ENCODE measurements at places on chromosomes 5 and 9.
A peak's percentile ranks its signal among the peaks of the same experiment; 100 is the strongest.

DNA sequence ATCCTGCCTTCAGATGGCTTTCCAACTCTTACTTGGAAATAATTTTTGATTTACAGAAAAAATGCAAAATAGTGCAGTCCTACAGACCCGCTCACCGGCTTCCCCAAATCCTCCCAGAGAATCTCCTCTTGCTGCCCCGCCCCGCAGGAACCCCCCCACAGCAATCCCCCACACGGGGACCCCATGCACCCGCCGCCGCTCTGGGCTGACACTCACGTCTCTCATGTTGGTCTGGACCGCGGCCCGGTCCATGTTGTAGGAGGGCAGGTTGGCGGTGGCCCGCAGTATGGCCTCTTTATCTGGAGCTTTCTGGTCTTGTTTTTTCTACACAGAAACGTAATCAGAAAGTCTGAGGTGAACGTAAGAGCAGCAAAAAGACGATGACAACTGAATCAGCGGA, 13.6 kb downstream of the UBAC1 start:
- DNase-seq: no peak

DNA sequence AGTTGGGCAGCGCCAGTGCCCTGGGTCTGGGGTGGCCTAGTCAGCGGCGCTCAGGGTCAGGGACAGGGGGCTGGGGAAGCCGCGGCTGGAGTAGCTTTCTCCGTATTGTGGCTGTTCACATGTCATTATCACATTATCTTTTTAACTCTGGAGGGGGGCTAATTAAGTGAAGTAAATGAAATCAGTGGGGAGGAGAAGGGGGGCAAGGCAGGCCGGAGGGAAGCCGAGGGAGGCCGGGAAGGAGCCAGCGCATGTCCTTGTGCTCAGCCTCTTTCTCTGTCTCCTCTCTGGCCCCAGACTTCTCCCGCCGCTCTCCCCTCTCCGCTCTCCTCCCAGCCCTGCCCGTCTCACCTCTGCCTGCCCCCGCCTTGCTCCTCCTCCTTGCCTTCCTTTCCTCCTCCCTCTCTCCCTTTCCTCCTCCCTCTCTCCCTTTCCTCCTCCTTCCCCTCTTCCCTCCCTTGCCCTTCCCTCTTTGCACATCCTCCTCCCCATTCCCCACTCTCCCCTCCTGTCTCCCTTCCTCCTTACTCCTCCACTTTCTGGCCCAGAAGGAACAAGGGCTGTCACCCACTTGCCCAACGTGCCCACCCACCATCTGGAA, 38.7 kb downstream of the ASS1 start:
- DNase-seq: no peak

- DNase-seq: no peak
Measured at GRCh38 chr9:120933310-120934055, 6.9 kb upstream of the TRAF1 start.

GRCh38 chr9:133125941-133126696, 5.1 kb upstream of the RALGDS start:
- DNase-seq: peak; percentile 47

DNA sequence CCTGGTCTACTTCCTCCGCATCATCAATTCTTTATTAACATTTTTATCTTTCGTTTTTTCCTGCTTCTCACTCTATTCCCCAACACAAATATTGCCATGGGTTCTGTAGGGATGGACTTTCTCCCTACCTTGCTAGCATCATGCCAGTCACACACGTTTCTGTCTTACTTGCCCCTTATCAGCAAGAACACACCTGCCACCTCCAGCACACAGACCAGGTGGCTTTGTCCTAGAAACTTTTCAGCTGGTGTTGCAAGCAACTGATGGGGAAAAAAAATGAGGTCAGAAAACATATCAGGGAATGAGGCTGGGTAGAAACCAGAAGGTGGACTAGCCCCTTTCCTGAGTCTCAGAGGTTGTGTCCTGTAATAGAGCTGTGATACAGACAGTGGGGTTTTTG, 5.8 kb downstream of the SH3RF2 start:
- no peak for DNase-seq

DNA sequence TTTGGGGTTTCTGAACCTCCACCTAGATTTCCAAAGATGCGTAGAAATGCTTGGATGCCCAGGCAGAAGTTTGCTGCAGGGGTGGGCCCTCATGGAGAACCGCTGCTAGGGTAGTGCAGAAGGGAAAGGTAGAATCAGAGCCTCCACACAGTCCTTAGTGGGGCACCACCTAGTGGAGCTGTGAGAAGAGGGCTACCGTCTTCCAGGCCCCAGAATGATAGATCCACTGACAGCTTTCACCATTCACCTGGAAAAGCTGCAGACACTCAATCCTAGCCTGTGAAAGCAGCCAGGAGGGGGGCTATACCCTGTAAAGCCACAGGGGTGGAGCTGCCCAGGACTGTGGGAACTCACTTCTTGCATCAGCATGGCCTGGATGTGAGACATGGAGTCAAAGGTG, 13.3 kb upstream of the HSDL2 start:
- DNase-seq: no peak

GRCh38 chr9:129712634-129713401, 40.0 kb downstream of the PTGES start:
- no peak for DNase-seq

- DNase-seq: no peak
Measured at GRCh38 chr5:144427866-144428265, 257.2 kb downstream of the KCTD16 start.

DNA sequence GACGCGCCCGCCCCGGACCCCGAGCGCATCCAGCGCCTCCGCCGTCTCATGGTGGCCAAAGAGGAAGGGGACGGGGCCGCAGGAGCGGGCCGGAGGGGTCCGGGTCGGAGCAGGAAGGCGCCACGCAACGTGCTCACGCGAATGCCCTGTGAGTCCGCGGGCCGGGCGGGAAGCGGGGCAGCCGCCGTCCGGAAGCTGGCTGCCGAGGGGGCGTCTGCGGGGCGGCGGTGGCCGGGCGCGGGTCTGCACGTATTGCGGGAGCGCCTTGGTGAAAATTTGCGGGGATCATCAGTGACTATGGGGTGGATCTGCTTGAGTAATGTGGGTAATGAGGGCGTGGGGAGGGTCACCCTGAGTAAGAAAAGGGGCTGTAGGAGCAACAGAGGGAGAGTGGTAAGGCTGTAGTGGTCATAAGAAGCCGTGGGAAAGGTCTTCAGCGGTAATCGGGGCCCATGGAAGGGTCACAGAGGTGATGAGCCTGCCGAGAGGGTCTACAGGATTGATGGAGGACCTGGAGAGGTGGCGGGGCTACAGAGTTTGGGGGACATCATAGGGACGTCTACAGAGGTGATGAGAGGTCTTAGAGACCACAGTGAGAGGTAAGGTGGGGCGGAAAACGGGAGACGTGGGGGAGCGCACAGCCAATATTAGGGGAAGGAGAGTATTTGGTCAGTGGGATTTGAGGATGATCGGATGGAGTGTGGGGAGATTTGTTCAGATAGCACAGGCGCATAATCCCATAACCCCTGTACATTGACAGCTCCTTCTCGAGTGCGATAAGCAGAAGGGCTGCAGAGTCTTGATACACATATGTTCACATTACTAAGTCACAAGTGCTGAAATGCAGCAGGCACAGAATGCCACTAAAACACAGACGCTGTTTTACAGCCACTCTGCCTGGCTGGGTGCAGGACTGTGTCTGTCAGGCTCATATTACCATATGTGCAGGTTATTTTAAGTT, 819 bp downstream of the LSM11 start:
- DNase-seq: no peak

DNA sequence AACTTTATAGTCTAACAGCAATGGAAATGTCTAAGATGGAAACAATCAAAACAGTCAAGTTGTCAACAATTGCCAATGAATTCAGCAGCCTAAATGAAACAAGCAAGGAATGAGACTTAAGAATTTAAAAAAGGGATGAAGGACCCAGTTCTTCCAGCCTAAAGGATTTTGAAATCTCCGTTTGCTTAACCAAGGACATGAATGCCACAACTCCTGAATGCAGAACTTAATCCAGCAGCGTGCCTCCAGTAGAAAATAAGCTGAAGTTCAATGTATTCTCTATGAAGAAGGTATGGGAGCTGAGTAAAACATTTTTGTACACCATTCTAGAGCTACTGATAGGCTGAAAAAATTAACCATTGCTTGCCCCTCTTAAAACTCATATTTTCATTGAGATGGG, 411.3 kb downstream of the ARHGEF28 start:
- DNase-seq: no peak
